ENCODE measurements at places on chromosomes 1 and 21. TPM values are rescaled to one million over a fixed set of nuclear protein-coding genes. Genes with fewer than 3 reads are reported as not detected.

DNA sequence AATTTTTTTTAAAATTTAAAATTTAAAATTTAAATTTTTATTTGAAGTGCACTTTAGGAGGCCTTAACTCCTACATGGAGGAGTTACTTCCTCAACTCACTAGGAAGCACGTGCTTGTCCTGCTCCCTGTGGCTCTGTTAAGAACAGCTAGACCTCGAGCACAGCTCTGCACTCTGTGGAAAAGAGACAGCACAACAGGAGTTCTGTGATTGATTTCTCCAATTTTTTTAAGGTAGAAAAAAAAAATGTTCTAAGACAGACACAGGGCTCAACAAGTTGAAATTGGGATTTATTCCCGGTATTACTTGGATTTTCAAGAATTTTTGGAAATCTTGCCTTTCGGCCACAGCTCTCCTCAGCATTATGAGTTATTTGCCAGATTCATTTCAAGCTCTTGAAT lies 356.6 kb upstream of the LYPLAL1 start:
- DNase-seq = no peak

DNA sequence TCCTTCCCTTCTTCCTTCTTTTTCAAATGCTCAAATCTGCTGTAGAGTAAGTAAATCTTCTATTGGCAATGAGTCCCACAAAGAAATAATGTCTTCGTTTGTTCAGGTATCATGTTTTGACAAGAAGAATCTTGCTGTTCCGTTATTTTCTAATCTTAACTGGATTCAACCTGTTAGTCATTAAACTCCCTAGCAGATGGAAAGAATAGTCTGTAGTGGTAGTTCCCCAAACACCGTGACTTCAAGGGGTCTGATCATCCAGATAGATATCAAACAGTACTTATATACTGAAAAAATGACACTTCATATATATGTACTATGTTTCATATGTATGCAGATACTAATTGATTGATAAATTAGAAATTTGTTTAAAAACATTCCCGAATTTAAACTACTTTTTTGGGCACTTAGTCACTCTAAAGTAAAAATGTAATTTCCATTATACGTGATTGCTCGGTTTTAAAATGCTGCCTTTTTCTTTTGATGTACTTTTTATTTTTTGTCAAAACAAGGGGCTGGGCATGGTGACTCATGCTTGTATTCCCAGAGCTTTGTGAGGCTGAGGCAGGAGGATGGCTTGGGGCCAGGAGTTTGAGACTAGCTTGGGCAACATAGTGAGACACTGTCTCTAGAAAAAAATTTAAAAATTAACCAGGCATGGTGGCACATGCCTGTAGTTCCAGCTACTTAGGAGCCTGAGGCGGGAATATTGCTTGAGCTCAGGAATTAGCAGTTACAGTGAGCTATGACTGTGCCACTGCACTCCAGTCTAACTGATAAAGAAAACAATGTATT lies 335.7 kb upstream of the SNX7 start:
- no peak for DNase-seq

- DNase-seq = no peak
Observed at GRCh38 chr1:54302951-54303843, 103.0 kb downstream of the SSBP3 start.

The SLAMF8 gene
- total RNA-seq = 9.0 TPM

DNA sequence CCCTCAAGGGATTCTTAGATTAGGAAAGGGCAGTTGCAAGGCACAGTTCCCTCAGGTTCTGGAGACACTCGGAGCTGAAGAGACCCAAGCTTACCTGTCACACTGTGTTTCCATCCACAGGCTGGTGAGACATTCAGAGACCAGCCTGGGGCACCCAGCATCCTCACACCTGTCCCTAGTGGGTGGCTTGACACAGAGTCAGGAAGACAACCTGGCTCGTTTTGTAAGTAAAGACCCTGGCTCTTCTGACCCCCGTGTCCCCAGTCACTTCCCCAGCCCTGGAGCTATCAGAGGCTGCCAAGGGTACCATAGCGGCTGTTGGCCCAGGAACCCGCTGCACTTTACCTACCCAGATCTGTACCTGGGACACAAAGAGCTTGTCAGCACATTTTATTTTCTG lies 409.8 kb downstream of the MATN1 start:
- no peak for DNase-seq

The LAX1 gene
- not detected for total RNA-seq
